Cortex of kidney (tissue), 1 donor: ENCODE measurements at places on chromosomes 11 and 22.

- DNase-seq: no peak
These were observed 24.0 kb downstream of the SLCO2B1 start for GRCh38 chr11:75174781-75175370.

GRCh38 chr22:21673534-21674321, 7.9 kb downstream of the PPIL2 start:
- no peak for DNase-seq

DNA sequence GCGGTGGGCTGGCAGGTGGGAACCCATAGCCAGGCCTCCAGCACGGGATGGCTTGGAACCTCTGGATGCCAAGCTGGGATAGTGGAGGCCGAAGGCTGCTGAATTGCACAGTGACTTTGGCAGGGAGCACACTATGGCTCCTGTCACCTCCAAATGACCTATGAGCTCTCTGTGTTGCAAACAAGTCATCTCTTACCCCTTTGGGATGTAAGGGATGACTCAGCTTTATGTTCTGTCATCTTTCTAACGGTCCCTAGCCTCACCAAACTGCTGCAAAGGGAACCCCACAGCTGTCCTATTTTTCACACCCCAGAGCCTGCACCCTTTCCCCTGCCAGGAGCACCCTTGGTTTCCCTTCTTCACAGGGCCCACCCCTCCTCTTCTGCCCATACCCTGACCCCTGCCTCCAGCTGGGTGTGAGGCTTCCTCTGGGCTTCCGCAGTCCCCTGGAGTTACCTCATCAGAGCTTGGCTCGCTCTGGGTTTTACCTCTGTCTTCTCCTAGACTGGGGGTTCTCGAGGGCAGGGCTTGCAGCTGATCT, 2.7 kb upstream of the SCUBE1 start:
- DNase-seq: no peak

- no peak for DNase-seq
These were observed 132.2 kb downstream of the NAV2 start for GRCh38 chr11:19844806-19845205.

DNA sequence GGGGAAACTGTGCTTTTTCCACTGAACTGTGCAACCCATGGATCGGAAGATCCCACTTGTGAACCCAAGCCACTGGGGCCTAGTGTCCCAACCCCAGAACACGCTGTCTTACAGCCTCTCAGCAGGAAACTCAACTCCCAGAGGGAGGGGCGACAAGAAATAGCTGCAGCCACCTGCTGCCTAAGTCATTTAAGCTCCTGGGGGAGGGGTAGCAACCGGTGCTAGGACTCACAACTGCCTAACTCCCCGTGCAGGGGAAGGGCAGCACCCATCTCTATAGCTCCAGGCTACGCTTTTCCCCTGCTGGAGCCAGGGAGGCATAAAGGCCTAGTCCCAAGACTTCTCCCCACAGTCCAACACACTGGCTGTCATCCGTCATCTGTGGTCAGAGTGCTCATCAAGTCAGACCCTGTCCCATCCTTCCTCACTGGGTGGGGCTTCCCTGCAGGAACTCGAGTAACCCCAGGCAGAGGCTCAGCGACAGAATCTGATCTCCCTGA, 363.0 kb downstream of the LUZP2 start:
- no peak for DNase-seq

- DNase-seq: no peak
These were observed 515.1 kb downstream of the INSC start for GRCh38 chr11:15629690-15630321.

DNA sequence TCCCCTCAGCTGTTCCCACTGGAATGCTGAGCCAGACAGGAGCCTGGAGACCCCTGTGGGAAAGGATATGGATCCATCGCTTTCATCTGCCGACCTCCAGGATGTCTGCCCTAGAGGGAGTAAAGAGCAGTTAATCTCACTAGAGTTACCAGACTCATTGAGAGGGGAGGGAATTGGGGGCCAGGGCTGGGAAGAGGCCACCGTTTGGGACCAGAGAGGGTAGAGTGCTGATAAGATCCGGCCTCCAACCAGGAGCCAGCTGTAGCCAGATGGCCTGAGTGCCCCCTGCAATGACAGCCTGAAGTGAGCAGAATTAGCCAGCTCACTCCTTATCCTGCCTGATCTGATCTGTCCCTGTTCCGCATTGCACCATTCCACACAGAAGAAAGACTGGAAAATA, 3.7 kb upstream of the APLNR start:
- no peak for DNase-seq

DNA sequence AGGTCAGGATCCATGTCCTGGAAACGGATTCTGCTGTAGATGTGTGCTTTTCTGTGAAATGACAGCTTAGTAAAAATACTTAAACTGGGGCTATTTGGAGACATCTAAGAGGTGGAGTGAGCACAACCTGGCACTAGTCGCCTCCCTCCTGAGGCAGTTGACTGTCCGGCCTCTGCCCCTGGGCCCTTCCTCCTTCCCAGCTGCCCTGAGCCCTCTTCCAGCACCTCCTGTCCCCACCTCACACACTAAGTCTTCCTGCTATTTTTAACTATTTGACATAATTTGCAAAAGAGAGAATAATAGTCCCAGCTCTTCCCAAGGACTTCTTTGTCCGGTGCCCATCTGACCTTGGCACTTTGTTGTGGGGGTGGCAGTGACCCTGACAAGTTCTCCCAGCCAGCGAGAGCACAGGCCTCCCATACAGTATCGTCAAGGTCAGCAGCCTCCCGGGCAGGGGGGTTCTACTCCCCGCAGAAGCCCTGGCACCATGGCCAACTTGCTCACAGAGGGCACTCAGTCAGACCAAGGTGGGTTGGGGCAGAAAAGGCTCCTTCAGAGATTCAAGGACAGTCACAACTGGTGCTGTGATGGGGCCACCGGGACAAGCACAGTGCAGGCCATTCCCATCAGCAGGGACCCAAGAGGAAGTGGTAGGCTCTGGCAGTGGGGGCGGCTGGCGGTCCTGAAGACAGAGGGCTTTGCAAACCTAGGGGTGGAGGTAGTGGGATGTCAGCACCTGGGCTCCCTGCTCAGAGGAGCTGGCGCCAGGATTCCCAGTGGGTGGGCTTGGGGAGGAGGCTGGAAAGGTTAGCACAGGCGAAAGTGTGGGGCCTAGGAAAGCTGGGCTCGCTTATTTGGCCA, 5.5 kb upstream of the NEAT1 start:
- DNase-seq: no peak

GRCh38 chr11:125378571-125378970, 117.5 kb downstream of the FEZ1 start:
- DNase-seq: no peak

- DNase-seq: no peak
These were observed 43.5 kb downstream of the MN1 start for GRCh38 chr22:27757928-27758525.

- DNase-seq: no peak
These were observed 1.1 kb downstream of the UCP3 start for GRCh38 chr11:74007691-74008372.

DNA sequence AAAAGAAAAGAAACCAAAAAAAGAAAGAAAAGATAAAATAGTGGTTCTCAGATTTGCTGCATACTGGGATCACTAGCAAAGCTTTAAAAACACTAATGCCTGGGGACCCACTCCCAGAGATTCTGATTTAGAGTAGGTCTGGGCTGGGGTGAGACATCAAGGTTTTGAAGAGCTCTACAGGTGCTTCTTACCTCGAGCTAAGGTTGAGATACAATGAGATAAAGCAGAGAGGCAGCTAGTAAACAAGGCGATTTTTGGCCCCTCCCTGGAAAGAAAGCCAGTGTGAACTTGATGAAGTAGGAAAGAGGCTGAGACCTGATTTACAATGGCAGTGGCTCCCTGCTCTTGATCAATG, 327.6 kb upstream of the CCDC90B start:
- no peak for DNase-seq

GRCh38 chr22:28369854-28370253, 309.8 kb downstream of the TTC28 start:
- no peak for DNase-seq

GRCh38 chr11:117710211-117710610, 86.8 kb downstream of the DSCAML1 start:
- no peak for DNase-seq

DNA sequence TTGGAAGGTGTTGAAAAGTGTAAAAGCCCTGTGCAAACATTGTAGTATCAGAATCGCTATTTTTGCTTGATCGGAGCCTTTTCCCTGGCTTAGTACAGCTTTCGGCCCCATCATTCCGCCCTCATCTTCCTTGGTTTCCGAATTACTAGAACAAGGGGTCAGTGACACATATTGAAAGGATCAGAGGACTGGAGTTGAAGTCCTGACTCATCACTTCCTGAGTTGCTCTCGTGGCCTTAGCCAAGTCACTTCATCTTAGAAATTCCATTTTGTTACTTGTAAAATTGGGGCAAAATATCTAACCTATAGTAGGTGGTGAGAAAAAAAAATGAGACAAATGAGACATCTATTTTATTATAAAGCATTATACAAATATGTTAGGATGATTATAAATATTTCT, 375.0 kb downstream of the NTM start:
- no peak for DNase-seq

DNA sequence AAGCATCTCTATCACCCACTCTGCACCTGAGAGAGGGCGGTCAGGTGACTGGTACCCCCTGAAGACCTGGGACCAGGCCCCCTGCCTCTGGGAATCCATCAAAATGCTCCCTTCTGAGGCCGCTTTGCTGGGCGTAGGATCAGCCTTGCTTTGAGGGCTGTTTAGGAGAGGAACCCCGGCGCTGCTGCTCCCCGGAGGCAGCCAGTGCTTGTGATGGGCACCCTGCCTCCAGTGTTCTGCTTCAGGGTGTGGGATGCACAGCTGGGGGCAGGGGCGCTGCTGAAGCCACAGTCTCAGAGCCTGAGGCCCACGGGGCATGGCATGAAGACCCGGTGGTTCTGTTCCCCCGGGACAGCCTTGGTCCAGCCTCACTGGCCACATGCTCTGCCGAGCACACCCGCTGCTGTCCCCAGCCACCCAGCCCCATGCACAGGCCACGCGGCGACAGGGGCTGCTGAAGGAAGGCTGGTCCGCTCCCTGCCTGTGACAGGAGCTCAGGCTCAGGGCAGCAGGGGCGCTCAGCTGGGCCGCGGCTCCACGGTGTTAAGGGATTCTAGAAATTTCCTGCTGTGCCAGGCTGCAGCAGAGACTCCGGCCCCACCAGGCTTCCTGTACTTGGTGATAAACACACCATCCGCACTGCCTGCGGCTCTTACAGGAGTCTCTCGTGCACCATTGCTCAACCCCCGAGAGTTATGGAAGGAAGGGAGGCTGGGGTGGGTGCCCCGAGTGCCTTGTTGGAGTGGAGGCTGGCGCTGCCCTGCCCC, 91.0 kb downstream of the KCNQ1 start:
- no peak for DNase-seq

- no peak for DNase-seq
These were observed 35.5 kb upstream of the VWA5A start for GRCh38 chr11:124079631-124080326.

- DNase-seq: no peak
These were observed 19.0 kb upstream of the RASD2 start for GRCh38 chr22:35521358-35522224.

DNA sequence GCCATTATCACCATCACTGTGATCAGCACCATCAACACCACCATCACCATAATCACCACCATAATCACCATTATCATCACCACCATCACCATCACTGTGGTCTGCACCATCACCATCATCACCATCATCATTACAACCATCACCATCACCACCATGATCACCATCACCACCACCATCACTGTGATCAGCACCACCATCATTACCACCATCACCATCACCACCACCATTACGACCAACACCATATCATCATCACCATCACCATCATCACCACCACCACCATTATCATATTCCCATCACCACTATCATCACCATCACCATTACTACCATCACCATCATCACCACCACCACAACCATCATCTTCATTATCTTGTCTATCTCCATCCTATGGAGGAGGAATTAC, 125.2 kb downstream of the PHF21B start:
- DNase-seq: no peak

DNA sequence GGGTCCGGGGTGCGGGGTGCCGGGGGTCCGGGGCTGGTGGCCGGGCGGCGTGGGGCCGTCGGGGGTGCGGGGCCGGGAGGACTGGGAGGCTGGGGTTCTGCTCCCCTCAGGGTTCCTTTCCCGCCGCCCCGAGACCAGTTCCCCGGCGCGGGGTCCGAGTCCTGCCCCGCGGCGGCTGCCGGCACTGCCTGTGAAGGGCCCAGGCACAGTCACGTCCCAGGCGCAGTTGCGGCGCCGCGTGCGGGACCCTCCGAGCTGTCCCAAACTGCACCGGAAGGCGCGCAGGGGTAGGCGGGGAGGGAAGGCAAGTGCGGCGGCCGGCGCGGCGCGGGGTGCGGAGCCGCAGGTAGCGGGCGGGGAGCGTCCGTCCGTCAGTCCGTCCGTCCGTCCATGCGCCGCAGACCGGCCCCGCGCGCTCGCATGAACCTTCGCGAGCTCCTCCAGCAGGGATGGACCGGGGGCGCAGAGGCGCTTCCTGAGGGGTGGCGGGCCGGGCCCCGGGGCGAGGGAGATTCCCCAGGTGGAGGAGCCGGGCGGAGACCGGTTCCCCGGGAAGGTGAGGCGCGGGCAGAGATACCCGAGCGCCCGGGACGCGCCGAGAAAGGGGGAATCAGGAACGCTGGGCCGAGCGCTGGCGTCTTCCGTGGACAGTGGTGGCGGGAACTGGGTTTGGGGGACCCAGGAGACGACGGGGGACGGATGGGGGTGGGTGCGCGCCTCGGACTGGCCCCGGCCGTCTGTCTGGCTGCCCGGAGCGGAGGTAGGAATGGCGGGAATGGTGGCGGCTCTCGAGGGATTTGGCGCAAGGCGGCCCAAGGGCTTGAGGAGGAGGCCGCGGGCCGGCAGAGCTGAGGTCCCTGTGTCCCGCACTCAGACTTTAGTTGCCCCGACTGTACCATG, 3.1 kb upstream of the ADORA2A start:
- no peak for DNase-seq

GRCh38 chr11:76236092-76236999, 30.0 kb upstream of the WNT11 start:
- DNase-seq: peak; percentile 84

- no peak for DNase-seq
These were observed 1.1 kb upstream of the EMID1 start for GRCh38 chr22:29204455-29205183.

DNA sequence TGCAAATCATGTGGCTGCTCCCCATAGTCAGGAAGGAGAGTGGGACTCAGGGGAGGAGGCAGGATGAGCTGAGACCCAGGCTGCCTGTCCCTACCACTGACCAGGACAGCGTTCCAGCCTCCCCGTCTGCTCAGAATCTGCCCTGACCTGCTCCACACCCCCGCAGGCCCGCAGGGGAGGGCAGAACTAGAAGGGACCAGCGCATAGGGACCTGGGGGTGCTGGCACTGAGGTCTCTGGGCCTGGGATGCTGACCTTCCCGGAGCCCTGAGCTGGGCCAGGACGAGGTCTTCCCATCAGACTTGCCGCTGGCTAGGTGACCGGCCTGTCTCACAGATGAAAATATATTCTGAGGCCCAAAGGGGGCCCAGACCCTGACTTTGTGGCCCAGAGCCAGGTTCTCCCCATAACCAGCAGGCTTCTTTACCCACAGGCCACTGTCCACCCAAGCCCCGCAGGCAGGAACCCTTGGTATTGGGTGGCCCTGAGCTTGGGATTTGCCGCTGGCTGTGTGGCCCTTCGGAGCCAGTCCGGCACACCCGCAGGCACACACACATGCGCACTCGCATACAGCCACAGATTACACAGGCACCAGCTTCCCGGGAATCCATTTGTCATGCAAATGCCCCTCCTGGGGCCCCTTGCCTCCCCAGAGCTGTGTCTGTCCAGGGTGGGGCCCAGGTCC, 13.8 kb upstream of the PIM3 start:
- no peak for DNase-seq

- DNase-seq: no peak
These were observed 119.0 kb downstream of the CADM1 start for GRCh38 chr11:115385226-115385625.
